ENCODE measurements at places on chromosomes 2 and 18.
A peak's percentile ranks its signal among the peaks of the same experiment; 100 is the strongest.

DNA sequence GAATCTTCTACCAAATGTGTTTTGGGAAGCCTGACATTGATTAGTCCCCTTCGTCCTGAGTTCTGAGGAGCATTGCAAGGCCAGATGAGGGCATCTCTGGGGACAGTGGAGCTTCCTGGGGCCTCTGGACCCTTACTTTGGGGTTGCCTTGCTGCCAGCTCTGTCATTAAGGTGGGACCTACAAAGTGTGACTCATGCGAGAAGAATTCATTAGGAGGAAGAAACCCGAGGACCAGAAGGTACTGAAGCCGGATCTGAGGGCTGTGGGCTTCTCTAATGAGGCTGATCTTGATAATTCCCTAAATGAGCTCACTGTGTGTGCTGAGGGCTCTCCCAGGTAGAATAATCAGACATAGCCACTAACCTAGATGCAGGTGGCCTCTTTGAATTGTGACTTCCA is 695 bp upstream of the SCYGR2 start:
- DNase-seq, result no peak

DNA sequence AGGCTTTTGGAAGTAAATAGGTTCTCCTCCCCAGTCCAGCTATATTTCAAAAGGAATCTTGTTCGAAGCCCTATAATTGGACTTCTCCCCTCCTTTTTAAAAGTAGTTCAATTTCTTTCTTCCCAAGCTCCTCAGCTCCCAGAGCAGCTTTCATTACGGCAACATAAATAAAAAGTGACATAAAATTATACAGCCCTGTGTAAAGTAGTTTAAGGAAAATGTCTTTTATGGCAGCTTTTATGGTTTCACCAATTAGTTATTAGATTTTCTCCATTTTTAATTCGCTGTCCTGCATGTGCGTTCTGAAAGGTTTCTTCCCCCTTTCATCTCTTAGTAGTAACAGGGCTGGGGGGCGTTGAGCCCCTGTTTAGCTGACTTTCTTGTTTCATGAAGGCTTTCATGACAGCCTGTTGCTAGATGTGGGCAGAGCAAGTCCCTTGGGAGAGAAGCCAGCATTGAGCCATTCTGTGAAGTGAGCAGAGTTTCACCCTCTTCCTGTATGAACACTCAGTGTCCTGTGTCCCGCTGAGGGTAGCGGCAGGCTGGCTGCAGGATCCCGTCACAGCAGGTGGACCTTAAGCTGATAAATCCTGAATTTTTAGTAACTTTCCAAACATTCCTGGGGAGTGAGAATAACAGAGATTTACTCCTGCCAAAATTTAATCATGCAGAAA is 229.7 kb upstream of the SPRED2 start:
- DNase-seq, result no peak

DNA sequence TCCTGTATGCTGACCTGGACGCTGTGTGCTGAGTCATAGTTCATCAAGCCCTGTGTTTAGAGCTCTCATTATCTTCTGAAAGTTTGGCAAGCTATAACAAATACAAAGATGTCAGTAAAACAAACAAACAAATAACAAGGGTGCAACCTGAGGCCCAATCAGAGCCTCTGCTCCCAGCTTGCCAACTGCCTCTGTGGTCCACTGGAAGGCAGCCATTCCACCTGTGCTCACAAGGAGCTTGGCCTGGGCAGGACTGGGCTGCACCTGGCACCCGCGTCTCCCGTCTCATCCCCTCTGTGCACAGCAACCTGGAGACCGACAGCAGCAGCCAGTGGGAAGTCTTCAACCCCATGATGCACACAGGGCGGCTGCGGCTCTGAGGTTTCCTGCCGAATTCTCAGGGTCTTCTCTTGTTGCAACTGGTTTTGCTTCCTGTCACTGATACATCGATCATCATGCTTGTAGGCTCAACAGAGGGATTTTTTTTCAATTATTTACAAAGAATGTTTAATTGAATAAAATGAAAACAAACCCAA is 97.8 kb downstream of the TMEM18 start:
- no peak for DNase-seq

DNA sequence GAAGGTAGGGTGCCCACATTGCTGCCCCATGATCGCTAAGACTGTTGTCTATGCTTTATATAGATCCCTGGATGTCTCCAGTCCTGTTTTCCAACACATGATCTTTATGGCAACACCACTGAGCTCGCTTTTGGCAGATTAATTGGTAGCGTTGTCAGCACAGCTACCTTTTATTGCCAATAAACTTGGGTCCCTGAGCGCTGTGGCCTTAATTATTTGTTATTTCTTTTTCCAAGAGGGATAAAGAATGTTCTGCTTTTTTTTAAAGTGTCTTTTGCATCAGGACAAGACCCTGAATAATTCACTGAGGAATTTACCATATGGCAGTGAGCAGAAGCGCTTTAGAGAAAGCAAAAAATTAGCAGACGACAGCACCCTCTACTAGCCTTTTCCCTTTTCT is 113.5 kb downstream of the COLEC12 start:
- no peak for DNase-seq

GRCh38 chr18:79586436-79587225 is 93.0 kb upstream of the CTDP1 start:
- no peak for DNase-seq

DNA sequence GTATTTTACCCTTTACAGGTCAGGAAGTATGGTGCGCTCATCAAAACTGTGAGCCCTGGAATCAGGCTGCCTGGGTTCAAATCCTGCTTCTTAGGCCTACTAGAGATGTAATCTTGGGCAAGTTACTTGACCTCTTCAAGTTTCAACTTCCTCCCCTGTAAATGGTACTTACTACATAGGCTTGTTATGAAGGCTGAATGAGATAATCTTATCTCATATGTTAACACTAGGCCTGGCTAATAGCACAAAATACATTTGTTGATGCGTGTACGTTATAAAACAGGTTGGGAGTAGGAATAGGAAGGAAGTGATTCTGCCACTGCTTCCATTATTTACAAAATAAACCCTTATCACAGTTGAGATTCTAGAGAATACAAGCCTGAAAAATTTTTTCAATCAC is 1.7 kb upstream of the RFTN2 start:
- DNase-seq, result no peak

DNA sequence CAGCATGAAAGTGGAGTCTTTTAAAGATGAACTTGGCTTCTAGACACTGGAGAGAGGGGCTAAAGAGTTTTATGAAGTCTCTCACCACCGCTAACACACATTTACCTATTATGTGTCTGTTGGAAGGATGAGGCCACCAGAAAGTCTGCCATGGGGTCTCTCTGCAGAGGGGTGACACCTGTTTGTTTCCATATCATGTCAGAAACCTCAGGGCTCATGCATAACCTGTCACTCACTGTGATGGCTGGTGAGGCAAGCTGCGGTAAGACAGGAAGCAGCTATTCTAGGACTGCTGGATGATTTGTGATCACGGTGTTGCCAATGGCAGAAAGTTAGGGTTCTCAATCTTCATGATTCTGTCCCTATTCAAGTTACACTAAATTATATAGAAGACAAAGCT is 60.8 kb upstream of the DNMT3A start:
- no peak for DNase-seq

DNA sequence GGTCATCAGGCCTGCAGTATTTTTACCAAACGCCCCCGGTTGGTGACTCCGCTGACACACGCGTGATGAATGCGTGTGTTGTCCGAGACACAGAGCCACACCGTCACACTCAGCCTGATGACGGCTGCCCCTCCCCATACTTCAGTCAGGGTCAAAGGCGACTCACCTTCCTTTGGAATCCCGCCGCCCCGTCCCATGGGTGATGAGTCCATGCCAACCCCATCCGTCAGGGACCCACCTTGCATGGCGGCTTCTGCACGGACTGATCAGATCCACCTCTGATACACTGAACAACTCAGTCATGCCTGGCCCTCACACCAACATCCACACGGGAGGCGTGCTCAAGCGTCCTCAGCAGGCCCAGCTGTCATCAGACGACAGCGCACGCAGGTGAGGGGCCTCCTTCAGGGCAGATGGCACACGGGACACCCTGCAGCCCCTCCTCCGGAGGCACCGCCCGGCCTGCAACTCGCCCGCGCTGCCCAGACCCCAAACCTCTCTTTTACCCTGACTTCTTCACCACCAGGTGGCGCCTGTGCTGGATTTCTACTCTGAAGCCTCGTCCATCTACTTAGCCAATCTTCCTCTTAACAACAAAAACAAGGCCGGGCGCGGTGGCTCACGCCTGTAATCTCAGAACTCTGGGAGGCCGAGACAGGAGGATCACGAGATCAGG is 89.2 kb downstream of the ZNF516 start:
- DNase-seq, result peak; percentile 23

DNA sequence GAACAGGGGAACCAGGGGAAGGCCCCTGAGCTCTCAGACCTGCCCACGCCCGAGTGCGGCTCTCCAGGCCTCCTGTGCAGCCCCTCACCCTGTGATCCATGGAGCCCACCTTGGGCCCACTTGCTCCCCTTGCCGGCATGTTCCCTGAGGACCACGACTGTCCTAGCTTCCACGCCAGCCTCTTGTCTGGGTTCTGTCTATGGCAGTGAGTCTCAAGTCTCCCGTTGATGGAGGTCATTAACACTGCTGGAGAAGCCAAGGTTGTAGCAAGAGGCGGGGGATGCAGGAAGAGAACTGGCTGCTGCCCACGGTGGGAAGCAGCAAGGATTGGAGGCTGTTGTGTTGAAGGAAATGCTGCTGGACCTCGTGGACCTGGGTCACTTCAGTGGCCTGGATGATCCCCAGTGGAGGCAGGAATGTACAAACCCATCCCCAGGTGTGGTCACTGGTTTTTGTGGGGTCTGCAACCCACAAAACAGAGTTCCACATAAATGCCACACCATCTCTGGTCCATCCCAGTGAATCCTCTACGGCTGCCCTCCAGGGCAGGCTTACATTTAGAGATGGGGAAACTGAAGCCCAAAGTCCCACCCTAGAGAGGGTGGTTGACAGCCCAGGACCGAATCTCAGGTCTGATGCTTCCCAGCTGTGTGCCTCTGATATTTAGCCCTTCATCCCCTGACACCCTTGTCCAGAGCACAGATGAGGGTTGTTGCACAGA is 150.3 kb downstream of the NDUFA10 start:
- no peak for DNase-seq

DNA sequence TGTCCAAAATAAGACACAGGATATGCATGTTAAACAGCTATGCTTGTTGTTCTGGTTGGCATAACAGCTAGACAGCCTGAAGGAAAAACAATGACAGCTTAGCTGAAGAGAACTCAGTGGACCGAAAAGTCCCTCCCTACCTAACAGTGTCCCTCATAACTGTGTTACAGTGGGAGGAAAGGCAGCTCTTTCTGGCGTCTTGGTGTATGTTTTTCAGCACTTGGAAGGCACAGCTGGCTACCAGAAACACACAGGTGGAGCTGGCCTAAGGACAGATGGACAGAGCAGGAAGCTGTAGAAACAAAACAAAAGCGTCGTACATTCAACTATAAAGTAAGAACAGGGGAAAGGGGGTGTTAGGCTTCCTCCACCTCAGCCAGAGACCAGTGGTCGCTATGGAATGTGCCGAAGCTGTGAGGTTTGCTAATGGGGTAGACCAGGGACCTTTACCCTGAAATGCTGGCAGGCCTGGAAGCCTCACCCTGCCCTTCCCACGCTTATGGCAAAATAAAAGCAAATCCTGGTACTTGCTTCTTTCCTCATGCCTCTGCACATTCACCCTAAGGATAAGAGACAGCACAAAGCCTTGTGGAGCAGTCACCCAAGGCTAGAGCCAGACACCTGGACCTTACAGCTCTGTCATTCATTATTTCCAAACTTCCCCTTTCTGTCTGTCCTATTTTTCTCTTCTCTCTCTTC is 103.5 kb upstream of the TRIB2 start:
- DNase-seq, result no peak

DNA sequence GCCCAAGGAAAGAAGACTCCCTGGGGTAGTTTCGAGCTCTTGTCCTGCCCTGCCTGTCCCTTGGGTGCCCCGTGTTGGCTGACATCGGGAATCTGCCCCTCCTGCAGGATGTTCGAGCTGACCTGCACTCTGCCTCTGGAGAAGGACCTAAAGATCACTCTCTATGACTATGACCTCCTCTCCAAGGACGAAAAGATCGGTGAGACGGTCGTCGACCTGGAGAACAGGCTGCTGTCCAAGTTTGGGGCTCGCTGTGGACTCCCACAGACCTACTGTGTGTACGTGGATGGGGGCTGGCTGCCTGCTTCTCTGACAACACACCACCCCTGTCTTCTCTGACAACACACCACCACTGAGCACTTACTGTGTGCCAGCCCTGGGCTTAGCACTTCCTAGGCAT is 210.8 kb downstream of the DYSF start:
- no peak for DNase-seq

- DNase-seq, result no peak
These were observed 101.6 kb upstream of the MAP4K3 start for GRCh38 chr2:39538718-39539117.

DNA sequence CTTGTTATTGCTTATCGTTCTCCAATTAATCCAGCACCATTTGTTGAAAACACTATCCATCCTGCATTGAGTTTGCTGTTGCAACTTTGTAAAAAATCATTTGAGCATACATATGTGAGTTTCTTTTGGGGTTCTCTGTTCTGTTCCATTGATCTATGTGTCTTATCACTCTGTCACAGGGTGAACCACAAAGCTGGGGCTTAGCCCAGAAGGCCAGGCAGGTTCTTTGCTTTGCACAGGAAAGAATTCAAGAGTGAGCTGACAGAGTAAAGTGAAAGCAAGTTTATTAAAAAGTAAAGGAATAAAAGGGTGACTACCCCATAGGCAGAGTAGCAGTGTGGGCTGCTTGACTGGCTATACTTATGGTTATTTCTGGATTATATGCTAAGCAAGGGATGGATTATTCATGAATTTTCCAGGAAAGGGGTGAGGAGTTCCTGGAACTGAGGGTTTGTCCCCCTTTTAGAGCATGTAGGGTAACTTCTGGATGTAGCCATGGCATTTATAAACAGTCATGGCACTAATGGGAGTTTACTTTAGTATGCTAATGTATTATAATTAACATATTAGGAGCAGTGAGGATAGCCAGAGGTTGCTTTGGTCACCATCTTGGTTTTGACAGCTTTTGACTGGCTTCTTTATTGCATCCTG is 46.8 kb downstream of the RNF138 start:
- peak; percentile 26 for DNase-seq

GRCh38 chr2:235330775-235331451 is 162.9 kb upstream of the AGAP1 start:
- no peak for DNase-seq

DNA sequence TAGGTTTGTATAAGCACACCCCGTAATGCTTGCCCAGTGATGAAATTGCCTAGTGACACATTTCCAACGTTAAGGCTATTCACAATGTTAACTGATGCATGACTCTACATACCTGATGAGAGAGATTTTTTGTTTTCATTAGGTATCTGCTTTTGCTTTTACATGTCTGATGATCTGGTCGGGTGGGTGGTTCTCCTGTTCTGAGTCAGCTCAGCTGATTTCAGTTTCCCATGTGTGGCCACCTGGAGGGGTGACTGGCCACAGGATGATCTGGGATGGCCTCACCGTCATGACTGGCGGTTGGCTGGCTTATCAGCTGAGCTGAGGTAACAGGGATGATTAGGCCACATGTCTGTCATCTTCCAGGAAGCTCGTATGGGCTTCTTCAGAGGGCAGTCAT is 33.8 kb upstream of the ACYP2 start:
- DNase-seq, result no peak

DNA sequence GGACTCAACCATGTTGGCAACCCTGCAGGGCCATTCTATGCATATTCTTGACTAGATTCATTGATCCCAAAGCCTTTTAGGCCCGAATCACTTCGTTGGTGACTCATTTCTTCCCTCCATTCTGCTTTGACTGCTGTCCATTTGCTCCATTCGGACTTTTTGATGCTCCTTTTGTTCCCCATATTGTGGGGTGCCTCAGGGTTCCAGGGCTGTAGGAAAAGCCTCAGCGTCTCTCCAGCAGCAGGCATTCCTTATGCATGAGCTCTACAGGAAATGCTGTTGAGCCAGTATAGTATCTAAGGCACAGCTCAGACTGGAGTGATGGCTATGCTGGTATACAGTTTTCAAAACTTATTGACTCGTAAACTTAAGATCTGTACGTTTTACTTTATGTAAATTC is 292.6 kb downstream of the PRKCE start:
- DNase-seq, result no peak
